ENCODE measurements at places on chromosomes 12 and 14. TPM values are rescaled to one million over a fixed set of nuclear protein-coding genes. Genes with fewer than 3 reads are reported as not detected.

SLCO1B1 gene
- total RNA-seq: 0.46 TPM

CCDC196 gene
- not detected for total RNA-seq

COCH gene
- total RNA-seq: 27.1 TPM

PLCZ1 gene
- total RNA-seq: not detected

CCDC177 gene
- total RNA-seq: 0.02 TPM

All from A549 treated with GW870086 at 1 μM for 4 hours (cell line).